ENCODE measurements at places on chromosomes 2 and 18.

DNA sequence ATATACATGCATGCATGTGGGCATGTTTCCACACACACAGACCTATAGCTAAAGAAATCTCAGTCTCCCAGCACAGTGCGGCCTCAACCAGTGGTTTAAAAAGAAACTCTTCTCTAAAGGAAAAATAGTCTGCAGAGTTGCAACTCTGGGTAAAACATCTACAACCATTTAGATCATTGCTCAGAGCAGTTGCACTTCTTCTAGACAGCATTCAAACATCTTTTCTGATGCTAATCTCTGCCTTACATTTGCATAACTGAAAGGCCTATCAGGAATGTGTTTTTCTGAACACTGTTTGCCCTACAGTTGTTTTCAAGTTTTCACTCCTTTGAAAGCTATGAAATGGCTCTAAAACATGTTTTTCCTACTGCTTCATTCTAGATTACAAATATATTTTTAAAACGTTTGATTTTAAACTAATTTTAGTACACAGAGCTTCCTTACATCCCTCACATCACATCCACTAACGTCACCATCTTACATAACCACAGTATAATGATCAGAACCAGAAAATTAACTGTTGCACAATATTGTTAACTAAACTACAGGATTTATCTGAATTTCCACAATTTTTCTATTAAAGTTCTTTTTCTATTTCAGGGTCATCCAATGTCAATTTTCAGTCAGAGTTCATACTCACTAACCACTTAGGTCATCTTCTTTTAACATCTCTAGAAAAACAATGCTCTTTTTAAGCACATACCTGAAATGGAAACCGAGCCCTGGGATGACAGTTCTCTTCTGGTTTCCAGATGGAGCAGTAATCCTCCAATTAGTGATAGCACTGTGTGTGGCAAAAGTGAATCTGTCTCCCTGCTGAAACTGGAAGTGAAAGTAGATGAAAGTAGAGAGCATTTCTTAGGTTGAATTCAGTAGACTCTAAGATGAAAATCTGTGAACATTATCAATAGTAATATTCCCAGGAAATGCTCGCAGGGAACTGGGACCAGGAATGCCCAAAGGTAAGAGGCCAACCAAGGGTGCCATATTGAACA lies 501.6 kb upstream of the GCFC2 start:
- DNase-seq = no peak

DNA sequence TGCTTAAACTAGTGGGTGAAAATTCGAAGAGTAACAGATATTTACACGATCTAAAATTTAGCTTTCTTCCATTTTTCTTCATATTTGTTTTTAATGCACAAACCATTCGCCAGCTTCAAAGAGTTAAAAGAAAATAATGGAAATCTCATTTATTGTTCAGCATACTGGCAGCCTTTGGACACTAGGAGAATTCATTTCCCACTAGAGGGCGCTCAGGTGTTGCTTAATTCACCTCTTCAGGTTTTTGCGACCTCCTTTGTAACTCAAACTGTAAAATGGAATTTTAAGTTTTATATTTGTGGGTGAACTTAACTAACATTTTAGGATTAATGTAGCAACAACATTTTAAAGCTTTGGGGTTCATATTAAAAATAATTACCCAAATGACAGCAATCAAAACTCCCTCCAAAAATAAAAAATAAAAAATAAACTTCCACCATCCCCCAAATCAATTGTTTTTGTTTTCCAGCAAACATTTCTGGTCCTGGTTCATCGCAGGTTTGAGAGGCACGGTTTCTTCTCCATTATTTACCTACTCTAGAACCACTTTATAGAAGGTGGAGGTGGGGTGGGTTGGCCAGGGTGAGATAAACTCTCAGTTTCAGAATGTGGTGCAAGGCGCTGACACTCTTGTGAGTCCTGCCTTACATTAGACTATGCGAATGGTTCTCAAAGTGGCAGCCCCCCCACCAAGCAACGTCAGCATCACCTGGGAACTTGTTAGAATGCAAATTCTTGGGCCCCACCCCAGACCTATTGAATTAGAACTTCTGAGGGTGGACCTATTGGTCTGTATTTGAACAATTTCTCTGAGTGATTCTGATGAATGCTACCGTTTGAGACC lies 24.7 kb upstream of the PNPT1 start:
- peak; percentile 73 for DNase-seq

GRCh38 chr2:166614503-166614902 lies 120.5 kb upstream of the SCN7A start:
- DNase-seq = no peak

DNA sequence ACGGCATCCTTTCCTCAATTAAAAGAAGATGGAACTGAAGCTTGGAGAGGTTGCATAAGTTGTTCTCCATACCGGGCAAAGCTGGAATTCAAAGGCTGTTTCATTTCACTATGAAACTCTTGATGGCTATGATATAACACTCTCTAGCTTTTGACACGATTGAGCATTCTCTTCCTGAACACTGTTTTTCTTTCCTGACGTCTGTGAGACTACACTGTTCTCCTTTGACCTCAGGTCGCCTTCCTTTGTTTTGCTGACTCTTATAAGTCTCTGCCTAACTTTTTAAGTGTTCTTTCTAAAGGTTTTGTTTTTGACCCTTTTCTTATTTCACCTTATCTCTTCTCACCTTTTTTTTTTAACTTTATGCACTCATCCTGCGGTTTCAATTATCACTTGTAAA lies 261.8 kb upstream of the LINC00305 start:
- DNase-seq = no peak

DNA sequence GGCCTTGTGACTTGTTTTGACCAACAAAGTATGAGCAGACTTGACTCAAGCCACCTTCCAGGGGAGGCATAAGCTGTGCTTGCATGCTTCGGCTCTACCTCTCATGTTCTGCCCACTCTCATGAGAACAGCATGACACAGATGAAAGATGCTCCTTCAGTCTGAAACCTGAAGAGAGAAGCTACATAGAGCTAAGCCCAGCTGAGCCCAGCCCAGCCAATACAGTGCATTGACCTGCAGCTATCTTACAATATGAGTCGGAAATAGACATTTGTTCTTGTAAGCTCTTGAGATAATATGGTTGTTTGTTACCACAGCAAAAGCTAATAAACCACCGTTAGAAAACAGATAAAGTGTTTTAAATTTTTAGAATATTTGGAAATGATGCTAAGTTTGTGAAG lies 426.7 kb upstream of the PKDCC start:
- no peak for DNase-seq

DNA sequence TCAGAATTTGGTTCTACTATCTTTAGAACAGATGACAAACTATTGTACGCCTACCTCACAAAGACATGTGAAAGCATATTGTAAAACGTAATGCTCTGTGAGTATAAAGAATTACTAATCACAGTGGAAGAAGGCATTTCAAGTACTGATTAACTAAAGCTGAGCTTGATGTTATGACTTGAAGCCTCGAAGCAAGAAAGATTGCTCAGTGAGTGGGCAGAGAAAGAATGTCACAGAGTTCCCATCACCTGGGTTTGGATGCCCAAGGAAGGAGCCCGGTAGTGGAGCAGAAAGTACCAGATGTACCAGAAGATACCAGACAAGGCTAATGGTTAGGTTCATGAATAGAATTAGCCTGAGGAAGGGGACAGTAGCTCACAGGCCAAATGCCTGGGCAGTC lies 39.5 kb upstream of the FAM110C start:
- no peak for DNase-seq

DNA sequence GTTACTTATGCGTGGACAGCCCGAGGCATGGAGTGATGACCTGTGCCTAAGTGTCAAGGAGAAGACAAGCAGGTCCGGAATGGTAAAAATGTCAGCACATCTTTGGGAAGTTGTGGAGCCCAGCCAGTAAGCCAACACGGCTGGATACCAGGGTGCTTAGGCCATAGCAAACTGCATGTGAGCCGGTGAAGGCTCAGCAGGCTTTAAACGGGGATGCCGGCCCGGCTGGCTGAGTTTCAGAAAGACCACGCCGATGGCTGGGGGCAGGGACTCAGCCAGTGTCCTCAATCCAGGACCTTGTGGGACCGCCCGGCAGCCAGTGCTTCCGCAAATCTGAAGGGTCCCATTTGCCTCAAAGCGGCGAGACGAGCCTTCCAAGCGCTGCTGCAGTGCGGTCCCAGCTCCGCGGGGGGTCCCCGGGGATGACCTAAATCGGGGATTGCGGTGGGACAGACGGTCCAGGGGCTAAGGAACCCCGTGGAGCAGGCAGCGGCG lies 946 bp upstream of the AGAP1 start:
- no peak for DNase-seq

- no peak for DNase-seq
Measured at GRCh38 chr2:25227576-25227975, 59.2 kb upstream of the POMC start.

DNA sequence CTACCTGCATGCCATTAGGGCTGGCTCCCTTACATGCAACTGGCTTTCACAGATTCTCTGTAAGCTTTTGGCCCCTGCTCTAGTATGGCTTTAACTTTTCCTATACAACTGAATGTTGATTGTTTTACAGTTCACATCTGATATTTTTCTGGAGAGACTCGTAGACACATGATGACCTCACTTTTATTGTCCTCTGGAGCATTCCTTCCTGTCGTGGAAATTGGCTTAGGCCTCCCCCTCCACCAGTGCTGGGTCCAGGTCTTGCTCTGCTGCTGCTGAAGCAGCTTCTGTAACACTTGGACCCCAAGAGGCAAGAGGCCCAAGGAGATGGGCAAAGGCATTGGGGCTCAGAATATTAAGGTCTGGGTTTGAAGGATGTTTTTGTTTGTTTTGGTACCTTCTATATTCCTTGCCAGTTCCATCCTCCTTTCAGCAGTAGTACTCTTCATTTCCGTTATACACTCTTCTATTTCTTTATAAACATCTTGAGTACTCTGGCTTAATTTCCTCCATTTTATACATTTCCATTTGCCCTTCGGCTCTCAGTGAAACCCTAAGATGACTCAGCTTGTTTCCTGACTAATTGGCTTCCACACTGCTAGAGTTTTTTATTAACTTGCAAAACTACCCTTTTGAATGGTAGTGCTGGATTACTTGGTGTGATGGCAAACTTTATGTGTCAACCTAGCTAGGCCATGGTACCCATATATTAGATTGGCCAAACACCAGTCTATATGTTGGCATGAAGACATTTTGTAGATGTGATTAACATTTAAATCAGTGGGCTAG lies 219.8 kb downstream of the CDCA7 start:
- no peak for DNase-seq

- no peak for DNase-seq
Measured at GRCh38 chr2:101125808-101126207, 25.4 kb downstream of the TBC1D8 start.

- peak; percentile 3 for DNase-seq
Measured at GRCh38 chr2:112876257-112876970, 34.6 kb upstream of the IL37 start.

DNA sequence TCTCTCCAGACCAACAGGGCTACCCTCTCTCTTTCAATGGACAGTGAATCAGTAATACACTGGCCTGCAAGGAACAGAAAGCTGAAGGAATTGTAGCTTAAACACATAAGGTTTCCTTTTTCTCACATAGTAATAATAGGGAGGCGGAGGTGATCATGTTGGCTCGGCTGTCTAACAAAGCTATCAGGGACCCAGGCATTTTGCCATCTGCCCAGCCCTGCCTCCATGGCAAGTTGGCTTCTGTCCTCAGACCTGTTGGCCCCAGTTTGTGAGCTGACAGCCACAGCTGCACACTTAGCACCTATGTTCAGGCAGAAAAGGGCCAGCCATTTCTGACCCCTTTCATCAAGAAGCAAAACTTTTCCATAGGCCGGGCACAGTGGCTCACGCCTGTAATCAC lies 2.0 kb upstream of the CHRNG start:
- DNase-seq = no peak

- DNase-seq = no peak
Measured at GRCh38 chr2:109466674-109467575, 146.8 kb downstream of the SEPTIN10 start.

DNA sequence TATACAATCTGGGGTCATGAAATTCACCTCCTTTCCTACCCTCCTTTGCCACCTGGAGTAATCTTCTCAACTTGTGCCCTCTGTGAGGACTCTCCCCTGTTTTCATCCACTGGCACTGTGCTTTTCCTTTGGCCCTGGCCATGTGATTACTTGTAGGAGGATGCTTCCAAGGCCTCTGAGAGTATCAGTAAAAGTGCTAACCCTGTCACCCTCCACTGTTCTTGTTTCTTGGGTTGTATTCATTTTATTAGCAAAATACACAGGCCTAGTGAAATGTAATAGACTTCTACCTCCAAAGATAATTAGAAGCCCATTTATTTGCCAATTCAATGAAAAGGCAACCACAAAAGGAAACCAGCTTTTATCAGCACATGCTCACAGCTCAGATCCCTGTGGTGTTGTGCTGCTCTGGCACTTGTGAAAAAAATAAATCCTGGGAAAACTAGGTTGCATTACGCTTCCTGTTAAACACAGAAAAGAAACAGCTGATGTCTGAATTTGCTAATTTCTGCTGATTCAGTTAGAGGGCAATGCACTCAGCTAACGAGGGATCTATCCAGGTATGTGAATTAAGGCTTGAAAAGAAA lies 357.5 kb upstream of the ETAA1 start:
- peak; percentile 33 for DNase-seq

DNA sequence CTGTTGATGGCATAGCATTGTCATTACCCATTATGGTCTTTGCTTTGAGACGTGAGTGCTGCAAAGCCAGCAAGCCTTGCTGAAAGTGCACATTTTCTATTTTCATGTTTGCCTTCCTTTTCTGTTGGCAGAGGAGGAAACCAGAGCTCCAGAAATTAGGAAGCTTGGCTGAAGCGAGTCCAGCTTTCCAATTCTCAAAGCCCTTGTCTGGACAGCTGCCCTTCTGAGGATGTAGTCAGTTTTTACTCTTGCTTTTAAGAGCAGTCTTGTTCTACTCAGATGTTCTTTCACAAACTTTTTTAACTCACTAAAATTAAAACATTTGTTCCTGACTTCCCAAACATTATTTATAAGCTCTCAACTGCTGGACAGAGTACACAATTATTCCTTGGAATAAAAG lies 93.8 kb downstream of the ICOS start:
- DNase-seq = no peak

DNA sequence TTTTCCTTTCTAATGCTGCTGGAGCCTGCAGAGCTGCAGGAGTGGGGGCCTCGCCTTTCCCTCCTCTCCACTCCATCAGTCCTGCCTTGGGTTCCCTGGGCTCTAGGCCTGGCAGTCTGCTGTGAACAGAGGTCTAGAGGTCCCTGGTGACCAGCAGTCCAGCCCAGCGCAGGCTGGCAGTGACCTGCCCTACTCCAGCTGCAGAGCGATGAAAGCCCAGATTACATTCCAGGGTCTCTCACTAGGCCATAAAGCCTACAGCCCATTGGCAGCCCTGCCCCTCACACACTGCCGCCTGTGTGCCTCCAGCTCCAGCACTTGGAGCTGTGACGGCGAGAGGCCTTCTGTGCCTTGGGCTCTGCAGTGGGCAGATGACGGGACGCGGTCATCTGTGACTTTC lies 14.8 kb upstream of the MAL start:
- DNase-seq = no peak

DNA sequence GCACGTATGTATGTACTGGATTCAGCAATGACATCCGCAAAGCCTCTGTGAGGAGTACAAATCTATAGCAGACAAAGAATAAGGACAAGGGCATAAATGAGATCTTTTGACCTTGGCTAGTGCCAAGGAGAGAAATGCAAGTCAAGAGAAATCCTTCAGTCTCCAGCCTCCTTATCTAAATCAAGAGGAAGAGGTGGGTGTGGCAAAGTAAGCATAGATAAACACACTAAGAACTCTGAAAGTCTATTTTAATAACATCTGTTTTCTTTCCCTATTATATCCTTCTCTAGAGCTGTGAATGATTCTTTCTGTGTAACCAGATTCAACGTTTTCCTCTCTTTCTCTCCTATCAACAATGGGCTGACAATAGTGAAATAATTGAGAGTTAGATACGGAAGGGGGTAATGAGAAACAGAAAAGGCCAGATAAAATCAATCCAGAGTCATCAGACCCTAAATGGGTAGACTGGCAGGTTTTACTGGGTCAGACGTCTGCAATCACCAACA lies 118.5 kb upstream of the ZFP36L2 start:
- DNase-seq = no peak

All from amniotic epithelial cell (primary cell).